NCI-H524 treated with DMSO at 0.1 percent for 48 hours (cell line): ENCODE measurements at places on chromosomes 16 and 17.

GRCh38 chr17:42459801-42460281, 1.2 kb downstream of the ATP6V0A1 start:
- DNase-seq: peak; percentile 21

DNA sequence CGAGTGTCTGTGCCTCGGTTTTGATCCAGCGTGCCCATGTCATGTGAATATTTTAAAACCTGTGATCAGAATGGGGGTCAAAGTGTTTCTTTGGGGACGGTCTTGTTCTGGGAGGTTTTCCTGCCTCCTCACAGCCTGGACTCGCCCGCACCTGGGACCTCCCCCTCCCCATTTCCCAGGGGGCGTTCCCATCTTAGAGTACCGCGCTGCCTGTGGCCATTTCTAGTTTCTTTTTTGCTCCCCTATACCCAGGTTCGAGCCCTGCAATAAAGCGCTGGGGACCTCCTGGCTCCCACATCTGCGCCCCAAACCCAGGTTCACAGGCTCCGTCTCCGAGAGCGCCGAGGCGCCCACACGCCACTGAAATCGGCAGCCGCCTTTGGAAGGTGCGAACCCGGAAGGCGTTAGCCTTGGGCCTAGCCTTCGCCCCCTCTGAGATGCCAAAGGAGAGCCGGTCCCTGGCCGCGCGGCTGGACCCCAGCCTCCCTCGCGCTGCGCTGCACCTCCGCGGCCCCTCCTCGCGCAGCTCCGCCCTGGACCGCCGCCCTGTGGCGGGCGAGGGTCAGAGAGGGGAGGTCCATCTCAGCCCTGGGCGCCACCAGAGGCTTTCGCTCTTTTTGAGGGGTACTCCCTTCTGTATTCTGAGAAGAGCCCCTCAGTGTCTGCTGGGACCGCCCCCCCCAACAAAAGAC, 1.7 kb downstream of the KCNJ12 start:
- no peak for DNase-seq

DNA sequence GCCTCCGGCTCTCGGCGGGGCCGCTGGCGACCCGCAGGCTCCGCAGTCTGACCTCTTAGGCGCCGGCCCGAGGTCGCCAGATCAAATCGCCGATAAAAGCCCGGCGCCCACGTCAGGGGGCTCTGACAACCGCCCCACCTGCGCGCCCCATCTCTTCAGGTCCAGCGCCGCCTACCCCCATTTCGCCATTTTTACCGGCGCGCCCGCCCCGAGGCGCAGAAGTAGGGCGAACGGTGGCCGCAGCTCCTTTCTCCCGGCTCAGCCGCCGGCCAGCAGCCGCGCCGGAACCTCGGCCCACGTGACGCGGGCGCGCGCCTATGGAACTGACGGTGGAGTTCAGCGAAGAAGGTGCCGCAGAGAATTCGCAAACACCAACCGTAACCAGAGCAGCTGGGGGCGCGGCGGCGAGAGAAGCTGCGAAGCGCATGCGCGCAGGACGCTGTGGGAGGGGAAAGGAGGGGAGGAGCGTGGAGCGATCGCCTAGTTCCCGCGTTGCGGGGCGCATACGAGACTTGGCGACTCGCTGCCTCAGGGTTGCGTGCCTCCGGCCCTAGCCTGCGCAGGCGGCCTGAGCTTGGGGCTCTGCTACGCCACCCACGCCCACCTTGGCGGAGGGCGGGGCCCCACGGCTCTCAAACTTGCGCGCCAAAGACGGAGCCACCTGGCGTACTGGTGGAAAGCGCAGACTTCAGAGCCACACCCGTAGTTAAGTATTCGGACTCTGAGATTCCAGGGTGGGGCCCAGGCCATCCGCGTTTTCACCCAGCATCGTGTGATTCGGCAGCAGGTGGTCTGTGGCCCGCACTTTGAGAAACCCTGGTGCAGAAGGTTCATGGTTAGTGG, at the start of gene TRIM37:
TRIM37 (minus strand) TSS at position 418 of the 843 bp plus-strand sequence. CDS start 419 bp downstream, outside the sequence.
- peak; percentile 97 for DNase-seq

GRCh38 chr17:43906951-43907424, 348 bp downstream of the MPP2 start:
- DNase-seq: no peak

GRCh38 chr17:82856361-82856760, 16.5 kb upstream of the ZNF750 start:
- no peak for DNase-seq

- no peak for DNase-seq
Measured at GRCh38 chr16:48511071-48511540, 98.9 kb downstream of the N4BP1 start.

- DNase-seq: no peak
Measured at GRCh38 chr17:1607971-1608320, 20.7 kb downstream of the SLC43A2 start.

- DNase-seq: no peak
Measured at GRCh38 chr16:71408536-71408935, 33.3 kb downstream of the TLE7 start.

- DNase-seq: no peak
Measured at GRCh38 chr16:58127634-58128033, 1.5 kb downstream of the CFAP20 start.

GRCh38 chr17:9074131-9074530, 52.8 kb downstream of the NTN1 start:
- no peak for DNase-seq

GRCh38 chr16:3718019-3718391, 681 bp upstream of the TRAP1 start:
- DNase-seq: no peak

GRCh38 chr17:47843391-47843730, 2.3 kb upstream of the SCRN2 start:
- DNase-seq: no peak

DNA sequence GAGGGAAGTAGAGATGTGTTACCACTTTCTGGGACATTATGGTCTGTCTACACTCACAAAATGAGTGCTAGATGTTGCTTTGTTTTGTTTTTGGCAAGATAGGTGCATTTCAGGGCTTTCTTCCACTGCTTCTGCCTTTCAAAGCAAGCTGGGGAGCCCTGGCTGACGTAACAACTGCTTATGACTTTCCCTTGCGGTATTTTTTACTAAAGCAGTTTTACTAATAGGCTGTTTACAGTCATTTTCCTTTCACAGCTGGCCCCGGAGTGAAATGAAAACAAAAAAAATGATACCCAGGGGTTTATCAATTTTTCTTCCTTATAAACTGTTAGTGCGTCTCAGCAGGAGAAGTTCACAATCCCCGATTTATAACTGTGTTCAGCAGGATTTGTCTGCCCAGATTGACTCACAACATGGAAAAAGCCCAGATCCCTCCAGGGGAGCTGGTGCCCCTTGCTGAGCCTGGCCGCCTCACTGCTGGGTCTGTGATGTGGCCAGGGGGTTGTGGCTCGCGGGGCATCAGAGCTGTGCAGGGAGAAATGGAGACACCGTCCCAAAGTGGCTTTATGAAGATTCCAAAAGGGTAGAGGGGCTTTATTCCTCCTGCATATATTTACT, 184.4 kb upstream of the HS3ST3A1 start:
- no peak for DNase-seq

DNA sequence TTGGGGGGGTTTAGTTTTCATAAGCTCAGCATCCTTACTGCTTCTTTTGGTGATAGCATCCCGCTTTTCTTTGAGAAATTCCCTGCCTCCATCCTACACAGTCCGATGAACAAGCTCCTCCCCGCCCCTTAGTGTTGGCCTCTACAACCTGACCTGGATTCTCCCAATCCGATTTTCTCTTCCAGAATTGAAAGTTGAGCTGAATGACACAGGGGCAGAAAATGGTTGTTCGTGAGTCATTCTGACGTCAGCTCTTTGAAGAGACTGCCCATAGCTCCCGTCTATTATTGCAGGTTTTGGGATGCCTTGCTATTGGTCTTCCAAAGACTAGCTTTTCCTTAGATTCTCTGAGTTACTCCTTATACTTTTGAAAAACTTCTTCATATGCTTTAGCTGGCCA, 279.7 kb downstream of the SLC39A11 start:
- DNase-seq: no peak

DNA sequence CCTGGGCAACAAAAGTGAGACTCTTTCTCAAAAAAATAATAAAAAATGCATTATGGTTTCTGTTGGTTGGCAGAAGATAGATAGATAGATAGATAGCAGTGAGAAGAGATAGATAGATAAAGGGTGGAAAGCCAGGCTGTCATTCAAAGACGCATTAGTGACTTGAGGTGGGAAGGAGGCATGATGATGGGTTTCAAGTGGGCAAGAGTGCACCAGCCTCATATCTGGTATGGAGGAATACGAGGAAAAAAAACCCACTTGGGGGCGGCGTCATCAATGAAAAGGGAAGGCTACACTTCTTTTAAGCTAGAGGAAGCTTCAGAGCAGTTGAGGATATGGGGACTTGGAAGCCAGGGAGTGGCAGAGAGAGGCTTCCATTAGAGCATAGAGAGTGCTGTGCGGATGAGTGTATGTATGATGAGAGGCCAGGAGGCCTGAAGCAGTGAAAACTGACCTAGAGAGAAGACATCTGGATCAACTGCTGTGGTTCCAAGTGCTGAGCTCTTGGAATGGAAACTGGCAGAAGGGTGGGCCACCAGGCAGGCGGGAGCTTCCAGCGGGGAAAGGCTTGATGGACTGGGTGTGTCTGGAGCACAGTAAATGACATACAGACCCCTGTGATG, 31.8 kb downstream of the CEP95 start:
- DNase-seq: no peak

DNA sequence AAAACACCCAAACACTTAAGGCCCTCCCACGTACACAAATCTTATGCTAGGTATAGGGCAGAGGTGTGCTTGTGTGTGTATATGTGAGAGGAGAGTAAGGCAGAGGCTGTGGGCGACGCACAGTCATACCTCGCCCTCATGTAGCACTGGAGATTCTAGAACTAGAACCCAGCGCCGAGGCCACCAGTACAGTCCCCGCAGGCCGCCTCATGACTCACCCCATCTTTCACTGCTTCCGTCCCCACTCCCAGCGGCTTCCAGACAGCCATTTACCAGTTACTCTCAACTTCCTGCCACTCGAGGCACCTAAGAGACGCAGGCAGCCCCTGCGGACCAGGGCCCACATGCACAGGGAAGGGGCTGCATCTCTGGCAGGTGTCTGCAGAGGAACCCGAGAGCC, 23.2 kb upstream of the CYTH1 start:
- DNase-seq: no peak

DNA sequence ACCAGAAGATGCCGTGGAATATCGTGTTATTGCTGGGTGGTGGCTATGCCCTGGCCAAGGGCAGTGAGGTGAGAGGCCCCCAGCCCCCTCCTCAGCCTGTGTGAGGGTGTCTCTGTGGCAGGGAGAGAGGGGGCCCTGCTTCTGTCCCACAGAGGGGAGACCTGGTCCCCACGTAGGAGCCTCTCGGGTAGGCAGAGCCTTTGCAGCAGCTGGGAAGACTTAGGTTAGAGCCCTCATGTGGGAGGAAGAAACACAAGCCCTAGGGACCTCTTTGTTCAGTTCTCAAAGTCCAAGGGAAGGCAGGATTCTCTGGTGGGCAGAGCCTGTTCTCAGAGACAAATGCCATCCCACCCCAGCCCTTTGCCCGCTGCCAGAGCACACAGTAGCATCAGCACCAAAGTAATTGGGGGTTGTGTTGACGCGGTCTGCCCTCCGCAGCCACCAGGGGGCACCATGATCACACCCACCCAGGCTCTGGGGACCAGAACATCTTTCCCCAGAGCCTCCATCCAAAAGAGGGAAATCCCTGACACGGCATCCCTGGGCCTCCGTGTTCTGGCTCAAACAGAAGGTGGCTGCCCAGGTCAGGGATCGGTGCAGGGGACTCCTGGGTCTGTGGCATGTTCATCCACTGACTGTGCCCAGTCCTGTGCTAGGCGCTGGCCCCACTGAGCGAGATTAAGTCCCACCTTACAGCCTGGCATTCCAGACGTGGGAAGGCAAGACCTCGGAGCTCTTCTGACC, 11.5 kb upstream of the FOXN1 start:
- DNase-seq: peak; percentile 35

GRCh38 chr17:43718544-43718943, 40.0 kb downstream of the SOST start:
- no peak for DNase-seq

DNA sequence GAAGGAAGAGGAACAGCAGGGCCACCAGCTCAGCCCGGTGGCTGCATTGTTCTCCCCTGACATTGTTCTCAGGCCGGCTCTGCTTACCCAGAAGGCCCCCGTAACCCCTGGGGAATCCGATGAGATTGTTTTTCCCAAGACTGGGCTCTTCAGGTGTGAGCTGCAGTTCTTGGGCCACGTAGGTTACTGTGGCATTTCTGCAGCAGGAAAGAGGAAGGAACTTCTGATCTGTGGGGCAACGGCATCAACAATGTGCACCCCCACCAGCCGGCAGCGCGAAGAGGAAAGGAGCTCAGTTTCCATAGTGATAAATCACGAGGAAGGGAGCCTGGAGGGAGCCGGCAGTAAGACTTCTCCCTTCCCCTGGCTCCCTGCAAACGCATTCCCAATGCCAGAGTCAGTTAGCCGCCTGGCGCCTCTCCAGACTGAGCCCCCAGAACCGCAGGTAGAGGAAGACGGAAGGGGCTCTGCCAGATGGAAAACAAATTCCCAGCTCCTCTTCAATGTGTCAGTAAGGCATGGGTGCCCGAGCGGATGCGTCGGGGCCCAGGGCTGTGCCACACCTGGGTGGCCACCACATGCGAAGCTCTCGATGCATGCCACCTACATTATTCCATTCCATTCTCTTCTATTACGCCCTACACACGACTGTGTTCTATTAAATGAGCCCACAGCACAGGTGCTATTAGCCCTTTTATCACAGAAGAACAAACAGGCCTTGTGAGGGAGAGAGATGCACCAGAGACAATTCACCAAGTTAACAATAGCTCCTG, 21.5 kb upstream of the PECAM1 start:
- DNase-seq: no peak

- DNase-seq: no peak
Measured at GRCh38 chr16:66605177-66605978, 874 bp downstream of the CMTM3 start.

GRCh38 chr16:79863128-79864031, 262.8 kb upstream of the MAF start:
- no peak for DNase-seq

- DNase-seq: no peak
Measured at GRCh38 chr17:57555636-57556175, 189.4 kb downstream of the CCDC182 start.

- DNase-seq: no peak
Measured at GRCh38 chr16:55576384-55576783, 9.9 kb downstream of the CAPNS2 start.

DNA sequence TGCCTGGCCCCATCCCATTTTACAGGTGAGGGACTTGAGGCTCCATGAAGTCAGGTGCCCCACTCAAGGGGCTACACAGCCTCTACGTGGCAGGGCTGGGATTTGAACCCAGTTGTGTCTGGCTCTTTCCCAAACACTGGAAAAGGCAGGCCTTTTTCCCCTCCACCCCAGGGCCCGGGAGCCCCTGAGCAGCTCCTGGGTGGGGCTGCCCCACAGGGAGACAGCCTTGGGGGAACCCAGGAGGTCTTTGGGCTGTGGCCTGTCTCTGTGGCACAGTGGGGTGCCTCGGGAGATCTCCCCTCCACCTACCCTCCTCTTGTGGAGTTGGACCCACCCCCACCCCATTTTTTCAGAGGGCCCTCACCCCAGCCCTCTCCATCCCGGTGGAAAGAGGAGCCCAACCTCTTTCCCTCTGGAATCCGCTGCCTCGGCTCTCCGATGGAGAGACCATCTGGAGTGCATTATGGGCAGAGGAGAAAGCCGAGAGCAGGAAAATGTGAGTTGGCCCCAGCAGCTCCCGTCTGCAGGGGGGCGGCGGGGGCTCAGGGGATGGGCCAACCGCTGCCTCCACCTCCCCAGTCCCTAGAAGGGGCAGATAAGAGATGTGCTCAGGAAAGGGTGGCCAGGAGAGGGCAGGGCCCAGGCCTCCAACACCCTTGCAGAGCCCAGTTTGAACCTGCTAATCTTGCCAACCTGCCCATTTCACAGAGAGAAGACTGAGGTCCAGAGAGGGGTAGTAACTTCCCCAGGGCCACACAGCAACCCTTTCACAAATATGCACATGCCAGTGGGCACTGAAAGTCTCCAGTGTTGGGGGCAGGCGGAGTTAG, 15.4 kb upstream of the TMEM92 start:
- no peak for DNase-seq
